Inflammatory macrophage treated with lipopolysaccharide for 1 hour (primary cell): ENCODE measurements at places on chromosomes 2 and 18.

DNA sequence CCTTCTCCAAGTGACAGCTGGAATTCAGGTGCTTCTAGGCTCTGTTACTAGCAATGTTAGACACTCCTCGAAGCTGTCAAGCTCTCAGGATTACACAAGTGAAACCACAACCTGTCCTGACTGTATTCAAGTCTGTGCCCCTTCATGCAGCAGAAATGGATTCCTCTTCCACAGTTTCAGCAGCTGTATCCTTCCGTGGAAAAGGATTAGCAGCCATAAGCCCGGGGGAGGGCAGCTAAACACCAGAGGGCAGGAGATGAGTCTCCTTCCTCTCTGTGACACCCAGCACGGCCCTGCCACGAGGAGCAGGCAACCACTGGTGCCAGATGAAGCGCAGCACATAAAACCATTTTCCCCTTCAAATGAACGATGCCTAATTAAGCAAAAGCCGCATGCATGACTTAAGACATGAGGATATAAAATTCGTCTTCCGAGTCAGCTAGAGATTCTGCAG is 1.2 kb downstream of the ST3GAL5 start:
- DNase-seq, result peak; percentile 56

GRCh38 chr2:73252238-73253027 is 18.3 kb downstream of the CCT7 start:
- DNase-seq, result no peak

- DNase-seq, result no peak
Observed at GRCh38 chr18:52163478-52163877, 176.5 kb upstream of the DCC start.

DNA sequence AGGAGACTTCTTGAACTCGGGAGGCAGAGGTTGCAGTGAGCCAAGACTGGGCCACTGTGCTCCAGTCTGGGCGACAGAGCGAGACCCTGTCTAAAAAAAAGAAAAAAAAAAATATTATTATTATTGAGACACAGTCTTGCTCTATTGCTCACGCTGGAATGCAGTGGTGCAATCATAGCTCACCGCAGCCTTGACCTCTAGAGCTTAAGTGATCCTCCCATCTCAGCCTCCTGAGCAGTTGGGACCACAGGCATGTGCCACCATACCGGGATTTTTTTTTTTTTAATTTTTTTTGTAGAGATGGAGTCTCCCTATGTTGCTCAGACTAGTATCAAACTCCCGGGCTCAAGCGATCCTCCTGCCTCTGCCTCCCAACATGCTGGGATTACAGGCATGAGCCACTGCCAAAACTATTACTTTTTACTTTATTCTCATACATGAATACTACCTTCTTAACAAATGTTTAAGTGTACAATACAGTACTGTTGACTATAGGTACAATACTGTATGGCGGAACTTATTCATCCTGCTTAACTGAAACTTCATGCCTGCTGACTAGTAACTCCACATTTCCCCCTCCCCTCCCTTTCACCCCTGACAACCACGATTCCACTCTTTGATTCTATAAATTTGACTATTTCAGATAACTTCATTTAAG is 15.5 kb downstream of the FBXO11 start:
- no peak for DNase-seq

- DNase-seq, result peak; percentile 63
Observed at GRCh38 chr18:63161032-63161760, 158.4 kb downstream of the BCL2 start.

GRCh38 chr2:12498704-12499103 is 218.0 kb upstream of the TRIB2 start:
- DNase-seq, result no peak

GRCh38 chr2:72993147-72993932 is 76.0 kb downstream of the EMX1 start:
- DNase-seq, result peak; percentile 73

DNA sequence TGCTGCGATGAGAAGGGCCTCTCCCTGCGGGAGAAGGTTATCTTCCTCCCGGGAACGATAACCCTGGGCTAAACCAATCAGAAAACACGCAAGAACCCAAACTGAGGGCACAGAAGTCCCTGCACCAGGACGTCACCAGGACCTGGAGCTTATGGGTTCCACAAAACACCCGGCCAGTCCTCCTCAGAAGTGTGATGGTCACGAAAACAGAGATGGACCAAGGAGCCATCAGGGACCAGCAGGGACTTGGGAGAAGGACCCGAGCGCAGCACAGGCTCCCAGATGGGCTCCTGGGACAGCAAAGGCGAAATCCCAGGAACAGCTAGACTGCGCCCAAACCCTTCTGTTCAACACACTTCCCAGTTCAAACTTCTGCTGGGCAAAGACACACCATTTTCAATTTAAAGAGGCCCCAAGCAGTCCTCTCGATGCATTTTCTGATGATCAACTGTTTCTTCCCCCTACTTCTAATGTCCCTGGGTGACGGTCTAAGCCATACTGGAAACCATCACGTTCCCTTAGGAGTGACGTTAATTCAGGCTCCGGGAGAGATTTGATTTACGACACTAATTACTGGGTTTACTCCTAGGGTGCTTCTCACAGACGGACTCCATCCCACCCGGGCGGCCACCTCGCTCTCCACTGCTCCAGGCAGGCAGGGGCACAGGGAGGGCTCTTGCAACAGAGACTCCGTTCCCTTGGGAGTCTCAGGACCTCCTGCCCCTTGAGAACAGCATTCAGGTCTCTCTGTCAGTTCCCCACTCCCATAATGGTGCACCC is 29.2 kb downstream of the ZNF516 start:
- DNase-seq, result no peak

DNA sequence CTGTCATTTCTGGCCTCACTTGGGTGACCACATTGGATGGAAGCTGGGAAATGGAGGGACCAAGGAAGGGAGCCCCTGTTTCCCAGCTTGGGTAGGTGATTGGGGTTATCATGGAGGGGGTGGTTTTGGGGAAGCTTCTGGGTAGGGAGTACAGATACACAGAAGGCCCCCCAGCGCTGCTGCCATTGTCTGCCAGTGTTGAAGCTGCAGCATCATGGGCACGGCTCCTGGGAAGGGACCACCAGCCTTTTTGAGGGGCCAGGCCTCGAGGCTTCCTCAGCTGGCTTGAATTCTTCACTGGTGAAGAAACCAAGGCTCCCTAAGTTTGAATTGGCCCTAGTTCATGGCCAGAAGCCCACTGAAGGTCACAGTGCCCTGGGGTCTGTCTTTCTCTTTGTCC is 25.2 kb downstream of the SH3RF3 start:
- no peak for DNase-seq

DNA sequence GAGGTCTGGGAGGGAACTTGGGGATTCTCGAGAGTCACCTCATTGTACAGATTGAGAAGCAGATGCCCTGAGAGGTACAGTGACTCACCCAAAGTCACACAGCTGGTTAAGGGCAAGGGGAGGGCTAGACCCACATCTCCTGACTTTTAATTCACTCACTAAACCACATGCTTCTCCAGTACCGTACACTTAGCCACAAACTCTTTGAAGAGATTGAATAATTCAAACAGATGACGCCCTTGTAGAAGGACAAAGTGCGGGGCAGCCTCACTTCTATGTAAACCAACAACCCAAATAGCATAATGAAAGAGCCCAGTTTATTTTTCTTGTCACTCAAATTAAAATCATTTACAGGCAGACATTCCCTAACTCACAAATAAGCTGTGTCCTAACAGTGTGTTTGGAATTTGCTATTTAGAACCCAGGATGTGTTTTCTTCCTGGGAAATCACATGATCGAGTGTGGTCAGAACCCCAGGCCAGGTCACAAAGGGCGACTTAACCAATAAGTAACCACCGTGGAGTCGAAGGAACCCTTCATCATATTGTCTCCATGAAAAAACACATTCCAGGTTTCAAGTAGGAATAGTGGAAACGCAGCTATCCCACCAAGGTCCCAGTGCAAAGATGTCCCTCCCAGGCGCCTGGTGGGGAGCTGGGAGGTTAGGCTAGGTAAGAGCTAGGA is 35.8 kb upstream of the PTPN4 start:
- no peak for DNase-seq

GRCh38 chr2:216632952-216633615 is at the start of gene IGFBP2:
Gene IGFBP2 (plus strand): TSS chr2:216633420. CDS start chr2:216633524, 104 bp downstream.
- no peak for DNase-seq

DNA sequence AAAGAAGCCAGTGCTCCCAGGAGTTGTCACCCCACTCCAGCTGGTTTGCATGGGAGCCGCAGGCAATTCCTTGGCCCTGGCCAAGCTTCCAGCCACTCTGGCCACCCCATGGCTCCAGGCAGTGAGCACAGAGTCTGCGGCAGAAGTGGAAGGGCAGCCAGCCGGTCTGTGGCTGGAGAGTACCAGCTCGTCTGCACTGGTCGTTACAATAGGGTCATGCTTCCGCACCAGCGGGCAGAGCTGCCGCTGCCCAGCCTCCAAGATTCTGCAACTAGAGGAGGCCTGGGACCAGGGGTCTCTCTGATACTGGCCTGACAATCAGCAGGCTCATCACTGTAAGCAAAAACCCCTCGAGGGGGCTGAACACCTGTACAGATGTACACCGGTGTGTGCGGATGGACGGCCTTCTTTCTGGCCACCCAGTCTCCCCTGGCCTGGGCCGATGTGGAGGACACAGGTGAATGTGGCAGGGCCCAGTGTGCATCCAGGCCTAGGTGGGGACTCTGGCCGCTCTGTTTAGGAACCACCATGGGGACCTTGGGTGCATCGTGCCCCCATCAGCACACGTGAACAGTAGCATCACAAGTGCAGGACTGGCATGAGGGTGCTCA is 51.9 kb upstream of the ODC1 start:
- no peak for DNase-seq

- DNase-seq, result no peak
Observed at GRCh38 chr18:51884039-51884438, 456.0 kb upstream of the DCC start.

- no peak for DNase-seq
Observed at GRCh38 chr18:44804033-44804432, 123.3 kb downstream of the SETBP1 start.

DNA sequence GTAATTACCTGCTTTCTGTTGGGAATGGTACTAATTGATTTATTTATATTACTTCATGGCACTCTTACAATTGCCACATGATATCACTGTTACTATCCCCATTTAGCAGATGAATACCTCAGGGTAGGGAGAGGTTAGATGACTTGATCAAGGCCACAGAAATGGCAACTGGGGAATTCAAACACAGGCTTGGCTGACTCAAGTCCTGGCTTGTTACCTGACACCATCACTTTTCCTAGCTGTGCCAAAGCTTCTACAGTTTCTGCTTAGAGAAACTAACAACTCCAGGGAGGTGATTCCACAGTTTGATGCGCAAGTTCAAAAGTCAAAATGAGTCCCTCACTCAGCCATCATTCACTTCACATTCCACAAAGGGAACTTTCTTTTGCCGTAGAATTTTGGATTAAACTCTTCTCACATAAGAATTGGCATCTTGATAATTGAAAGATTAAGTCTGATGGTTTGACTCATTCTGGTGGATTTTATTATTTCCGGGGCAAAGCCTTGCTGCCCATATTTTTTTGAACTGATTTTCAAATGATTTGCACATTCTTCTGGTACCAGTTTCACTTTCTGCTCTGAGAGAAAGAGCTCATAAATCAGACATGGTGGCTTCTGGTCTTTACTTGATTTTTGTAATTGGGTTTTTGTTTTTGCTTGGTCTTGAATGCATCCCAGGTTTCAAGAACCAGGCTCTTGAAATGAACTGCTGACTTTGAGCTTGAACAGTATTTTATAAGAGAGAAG is 656.8 kb downstream of the BCL11A start:
- no peak for DNase-seq

GRCh38 chr2:124778076-124778475 is 753.0 kb downstream of the CNTNAP5 start:
- no peak for DNase-seq

GRCh38 chr2:144666032-144666431 is 146.1 kb upstream of the ZEB2 start:
- peak; percentile 82 for DNase-seq

GRCh38 chr18:21483051-21483450 is 117.5 kb downstream of the ESCO1 start:
- no peak for DNase-seq

DNA sequence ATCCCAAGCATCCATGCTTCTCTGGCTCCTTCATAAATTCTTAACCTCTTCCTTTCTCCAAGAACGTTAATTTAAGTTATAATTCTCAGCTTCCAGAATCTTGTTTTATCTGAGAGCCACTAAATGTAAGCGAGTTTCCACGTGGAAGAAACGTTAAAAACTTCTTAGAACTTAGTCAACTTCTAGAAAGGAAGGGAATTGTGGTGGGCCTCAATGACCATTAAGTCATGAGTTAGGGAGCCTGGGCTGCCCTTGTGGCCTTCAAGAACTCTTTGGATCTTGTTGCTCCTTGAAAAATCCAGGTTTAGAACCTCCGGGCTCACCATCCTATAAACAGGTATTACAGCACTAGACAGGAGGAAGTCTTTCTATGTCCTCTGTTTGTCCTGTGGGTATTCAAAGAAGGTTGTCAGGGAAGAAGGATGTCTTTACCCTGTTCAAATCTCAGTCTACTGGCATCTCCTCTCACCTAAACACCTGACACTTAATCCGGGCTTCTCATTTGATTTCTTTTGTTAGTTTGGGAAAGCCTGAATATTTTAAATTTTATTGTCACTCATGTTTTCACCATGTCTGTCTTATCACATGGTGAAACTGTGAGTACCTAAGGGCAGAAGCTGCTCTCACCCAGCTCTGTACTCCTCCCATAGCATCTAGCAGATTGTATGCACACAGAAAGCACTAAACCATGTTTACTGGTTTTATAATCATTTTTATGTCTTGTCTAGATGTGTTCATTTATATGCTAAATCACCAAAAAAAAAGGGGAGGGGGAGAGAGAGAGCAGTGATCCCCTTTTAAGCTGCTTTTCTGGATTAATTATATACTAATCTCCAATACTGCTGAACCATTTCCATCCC is 6.3 kb downstream of the RND3 start:
- no peak for DNase-seq

DNA sequence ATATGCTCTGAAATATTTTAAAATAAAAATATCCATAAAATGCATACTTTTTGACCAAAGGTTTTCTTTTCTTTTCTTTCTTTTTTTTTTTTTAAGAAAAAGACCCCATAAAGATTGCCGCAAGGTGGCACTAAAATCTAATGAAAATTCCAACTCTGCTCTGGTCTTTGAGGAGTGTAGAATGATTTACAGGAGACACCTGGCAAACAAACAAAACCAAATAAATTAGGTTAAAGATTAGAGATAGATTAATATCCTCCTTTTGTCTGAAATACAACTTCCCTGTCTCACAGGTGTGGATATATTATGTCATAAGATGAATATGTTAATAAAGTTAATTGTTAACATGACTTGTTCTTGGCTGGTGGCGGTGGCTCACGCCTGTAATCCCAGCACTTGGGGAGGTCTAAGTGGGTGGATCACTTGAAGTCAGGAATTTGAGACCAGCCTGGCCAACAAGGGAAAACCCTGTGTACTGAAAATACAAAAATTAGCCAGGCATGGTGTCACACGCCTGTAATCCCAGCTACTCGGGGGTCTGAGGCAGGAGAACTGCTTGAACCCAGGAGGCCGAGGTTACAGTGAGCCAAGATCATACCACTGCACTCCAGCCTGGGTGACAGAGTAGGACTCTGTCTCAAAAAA is 3.5 kb upstream of the RHOB start:
- DNase-seq, result peak; percentile 70

GRCh38 chr2:223908304-223908998 is 36.7 kb downstream of the WDFY1 start:
- DNase-seq, result no peak
